GM12865 (cell line): ENCODE measurements at places on chromosomes 7 and 10.

DNA sequence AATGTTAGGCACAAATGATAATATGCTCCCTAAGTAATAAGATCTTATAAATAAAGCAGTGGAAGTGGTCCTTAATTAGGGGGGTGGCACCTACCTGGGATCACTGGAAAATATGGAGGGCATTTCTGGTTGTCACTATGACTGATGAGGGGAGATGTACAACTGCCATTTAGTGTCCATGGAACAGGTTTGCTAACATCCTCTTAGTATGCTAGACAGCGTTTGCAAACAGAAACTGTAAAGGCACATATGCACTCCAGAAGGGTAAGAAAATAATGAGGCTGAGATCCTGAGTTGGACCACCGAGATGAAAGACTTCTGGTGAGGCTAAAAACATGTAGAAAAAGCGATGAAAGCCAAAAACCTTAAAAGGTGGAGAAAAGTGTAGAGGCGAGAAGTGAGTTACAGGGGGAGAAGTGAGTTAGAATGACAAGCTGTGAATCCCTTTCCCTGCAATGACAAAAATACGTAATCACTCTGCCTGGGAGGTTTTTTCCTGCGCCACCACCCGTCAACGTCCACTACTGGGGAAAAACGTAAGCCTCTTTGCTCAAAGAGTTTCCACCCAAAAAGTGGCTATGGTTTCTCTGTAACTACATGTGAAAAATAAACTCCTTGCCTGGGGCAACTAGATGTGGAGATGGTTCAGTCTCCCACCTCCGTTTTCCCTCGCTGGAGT lies 767 bp downstream of the KRIT1 start:
- DNase-seq, result peak; percentile 25

DNA sequence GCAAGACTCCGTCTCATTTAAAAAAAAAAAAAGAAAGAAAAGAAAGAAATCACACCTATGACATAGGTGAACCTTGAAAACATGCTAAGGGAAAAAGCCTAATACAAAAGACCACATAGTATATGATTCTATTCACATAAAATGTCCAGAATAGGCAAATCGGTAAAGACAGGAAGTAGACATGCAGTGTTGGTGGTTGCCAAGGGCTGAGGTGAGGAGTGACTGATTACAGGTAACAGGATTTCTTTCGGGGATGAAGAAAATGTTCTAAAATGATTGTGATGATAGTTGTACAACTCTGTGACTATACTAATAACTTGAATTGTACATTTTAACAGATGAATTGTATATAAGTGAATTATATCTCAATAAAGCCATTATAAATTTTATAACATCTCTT lies 3.3 kb downstream of the XPNPEP1 start:
- DNase-seq, result no peak

GRCh38 chr7:915291-916218 lies 38.9 kb downstream of the ADAP1 start:
- DNase-seq, result no peak

- DNase-seq, result no peak
Observed at GRCh38 chr10:23037152-23037551, 58.2 kb upstream of the MSRB2 start.

DNA sequence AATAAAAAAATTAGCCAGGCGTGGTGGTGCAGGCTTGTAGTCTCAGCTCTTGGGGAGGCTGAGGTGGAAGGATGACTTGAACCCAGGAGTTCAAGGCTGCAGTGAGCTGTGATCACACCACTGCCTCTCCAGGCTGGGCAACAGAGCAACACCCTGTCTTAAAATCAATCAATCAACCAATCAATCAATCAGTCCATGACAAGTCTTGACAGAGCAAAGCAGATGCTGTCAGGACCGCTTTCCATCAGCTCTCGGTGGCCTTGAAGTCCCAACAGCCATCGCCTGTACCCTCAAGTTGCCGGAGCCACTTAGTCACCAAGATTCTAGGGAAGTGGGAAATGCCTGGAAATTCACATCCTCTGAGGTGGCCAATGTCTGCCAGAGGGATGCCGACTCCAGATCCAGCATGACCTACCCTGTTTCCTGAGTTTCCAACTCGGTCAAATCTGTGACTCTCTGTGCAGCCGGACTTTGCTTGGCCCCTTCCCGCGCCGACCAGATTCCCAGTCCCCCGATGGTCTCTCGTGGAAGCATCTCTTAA lies 871 bp upstream of the CCL24 start:
- no peak for DNase-seq

- DNase-seq, result no peak
Observed at GRCh38 chr10:4074545-4075407, 289.8 kb upstream of the KLF6 start.

DNA sequence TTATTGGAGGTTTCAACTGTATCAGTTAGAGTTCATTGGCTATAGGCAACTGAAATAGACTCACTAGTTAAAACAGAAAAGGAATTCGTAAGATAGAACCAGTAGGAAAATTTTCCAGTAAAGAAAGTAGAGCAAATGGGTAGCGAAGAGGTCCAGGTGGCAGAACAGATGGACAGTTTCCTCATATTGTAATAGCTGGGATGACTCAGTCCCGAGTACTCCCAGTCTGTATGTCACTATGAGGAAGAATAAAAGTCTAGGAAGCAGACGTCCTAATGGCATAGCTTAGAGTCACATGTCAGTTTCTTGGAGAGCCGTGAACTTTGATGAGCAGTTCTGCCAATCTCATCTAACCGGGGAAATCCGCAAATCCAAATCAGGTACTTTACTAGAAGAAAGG lies 95.3 kb downstream of the RNF32 start:
- no peak for DNase-seq

GRCh38 chr7:136012238-136012637 lies 35.1 kb upstream of the MTPN start:
- no peak for DNase-seq

- no peak for DNase-seq
Observed at GRCh38 chr7:23418046-23418445, 52.2 kb downstream of the IGF2BP3 start.

- peak; percentile 45 for DNase-seq
Observed at GRCh38 chr10:97234400-97234799, 48.6 kb upstream of the SLIT1 start.

GRCh38 chr7:30598121-30598876 lies 3.6 kb downstream of the GARS1 start:
- DNase-seq, result no peak

- DNase-seq, result no peak
Observed at GRCh38 chr10:33921970-33922605, 587.6 kb upstream of the NRP1 start.

DNA sequence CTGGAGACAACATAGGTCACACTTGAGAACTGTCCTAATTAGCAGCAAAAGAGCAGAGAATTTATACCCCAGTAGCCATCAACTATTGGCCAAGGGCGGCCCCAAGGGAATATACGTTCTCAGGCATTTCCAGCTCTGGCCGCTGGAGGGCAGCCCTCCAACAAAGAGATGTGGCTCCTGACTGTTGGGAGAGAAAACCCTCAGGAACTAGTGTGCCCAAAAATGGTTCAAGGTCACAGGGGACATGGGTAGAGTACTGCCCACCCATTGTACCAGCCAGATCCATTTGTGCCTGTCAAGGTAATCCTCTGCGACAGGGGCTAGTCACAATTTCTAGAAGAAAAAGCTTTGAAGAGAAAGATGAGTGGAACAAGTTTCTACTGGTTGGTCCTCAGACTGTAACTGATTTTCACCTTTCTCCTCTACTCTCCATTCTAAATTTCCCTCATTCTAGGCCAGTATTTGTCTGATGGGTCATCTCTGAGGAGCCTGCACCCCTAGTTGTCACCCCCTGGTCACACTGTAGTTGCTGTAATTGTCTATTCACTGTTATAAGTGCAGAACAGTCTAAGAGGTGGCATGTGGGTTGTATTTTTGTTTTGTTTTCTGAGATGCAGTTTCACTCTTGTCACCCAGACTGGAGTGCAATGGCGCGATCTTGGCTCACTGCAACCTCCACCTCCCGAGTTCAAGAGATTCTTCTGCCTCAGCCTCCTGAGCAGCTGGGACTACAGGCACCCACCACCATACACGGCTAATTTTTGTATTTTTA lies 14.7 kb upstream of the C7orf33 start:
- peak; percentile 72 for DNase-seq

- DNase-seq, result no peak
Observed at GRCh38 chr7:150586785-150587152, 19.6 kb downstream of the GIMAP4 start.

DNA sequence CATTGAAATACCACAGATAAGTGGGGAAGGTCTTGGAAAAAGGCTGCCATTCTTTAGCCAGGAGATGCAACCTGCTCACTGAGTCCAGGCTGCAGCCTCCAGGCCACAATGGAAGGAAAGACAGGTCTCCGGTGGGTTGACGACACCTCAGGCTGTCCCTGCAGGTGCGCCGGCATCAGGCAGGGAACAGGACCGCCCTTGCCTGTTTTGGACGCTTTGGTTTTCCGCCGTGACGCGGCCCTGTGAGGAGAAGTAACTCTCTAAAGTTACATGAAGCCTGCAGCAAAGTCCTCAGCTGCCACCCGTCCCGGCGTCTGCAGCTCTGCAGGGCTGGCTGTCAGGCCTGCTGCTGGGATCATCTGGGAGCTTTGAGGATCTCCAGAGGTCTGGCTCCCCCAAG lies 147.0 kb downstream of the WDR37 start:
- DNase-seq, result no peak

DNA sequence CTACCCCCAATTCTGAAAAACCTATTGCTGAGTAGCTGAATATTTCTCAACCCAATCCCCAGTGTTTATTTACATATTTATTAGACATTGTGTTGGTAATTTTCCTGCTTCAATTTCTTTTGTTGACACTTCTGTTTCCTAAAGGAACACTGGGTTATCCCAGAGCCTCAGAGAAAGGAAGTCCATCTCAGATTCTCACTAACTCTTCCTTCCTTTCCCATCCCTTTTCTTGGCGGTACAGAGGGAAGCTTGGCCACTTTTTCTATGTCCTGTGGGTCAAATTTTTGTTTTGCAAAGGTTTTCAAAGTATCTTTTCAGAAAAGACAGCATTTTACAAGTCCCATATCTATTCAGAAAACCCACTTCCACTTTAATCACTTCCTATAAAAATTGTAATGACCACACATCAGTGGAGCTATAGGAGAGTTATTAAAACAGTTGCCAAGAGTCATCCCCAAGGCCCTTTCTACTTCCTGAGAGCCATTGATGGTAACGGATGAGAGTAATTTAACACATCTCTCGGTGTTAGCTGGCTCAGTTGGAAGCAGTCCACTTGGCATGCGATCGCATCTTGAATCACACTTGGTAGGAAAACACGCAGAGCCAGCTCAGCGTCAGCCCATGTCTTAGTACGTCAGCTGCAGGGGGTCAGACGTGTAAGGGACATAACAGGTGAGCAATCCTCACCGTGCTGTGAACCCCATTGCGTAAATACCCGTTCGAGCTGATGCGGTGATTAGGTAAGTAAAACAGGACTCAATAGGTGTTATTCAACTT lies 231.1 kb upstream of the ADARB2 start:
- no peak for DNase-seq

DNA sequence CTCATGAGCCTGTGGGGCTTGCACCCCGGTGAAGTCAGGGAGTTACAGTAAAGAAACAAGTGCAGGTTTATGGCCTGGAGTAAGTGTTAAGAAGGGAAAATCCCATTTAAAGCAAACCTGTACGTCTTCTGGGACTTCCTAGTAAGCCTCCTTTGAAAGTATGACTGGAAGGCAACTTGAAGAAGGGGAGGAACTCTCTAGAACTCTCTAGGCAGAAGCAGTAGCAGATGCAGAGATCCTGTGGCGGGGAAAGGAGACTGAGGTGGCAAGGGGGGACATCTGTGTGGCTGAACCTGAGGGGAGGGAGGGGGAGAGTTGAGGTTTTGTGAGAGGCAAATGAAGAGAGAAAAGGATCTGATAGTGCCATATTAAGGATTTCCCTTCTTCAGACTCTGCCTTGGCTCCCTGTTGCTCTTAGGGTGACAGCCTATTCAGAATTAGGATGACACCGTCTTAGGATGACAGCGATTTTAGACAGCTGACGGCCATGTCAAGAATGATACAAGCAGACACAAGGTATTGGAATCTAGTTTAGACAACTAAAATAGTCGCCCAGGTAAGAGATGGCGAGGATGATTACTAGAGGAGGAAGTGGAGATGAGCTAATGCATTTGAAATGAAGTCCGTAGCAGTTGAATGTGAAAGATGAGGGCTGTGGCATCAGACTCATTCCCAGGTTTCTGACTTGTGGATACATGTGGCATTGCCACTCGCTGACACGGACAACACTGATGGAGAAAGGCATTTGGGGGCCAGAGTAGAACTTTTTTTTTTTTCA lies 29.0 kb downstream of the CUL1 start:
- DNase-seq, result no peak

DNA sequence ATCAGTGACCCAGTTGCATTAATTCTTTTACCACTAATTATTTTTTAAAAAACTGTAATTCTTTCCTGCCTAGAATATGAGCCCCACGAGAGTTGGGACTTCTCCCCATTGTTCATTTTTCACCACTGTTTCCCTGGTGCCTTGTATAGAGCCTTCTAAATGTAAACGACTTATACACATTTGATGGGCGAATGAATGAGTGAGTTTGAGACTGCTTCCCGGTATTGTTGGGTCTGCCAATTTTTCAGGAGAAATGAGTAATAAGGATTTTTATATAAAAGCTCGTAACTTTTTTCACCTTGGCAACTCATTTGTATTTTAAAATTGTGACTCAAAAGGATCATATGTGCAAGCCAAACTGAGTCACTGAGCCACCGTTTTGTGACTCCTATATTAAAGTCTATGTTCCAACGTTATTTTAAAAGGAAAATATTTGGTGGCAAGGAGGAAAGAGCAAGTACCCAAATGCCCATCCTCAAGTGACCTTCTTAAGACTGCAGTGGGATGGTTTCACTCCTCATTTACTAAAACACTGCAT lies 621.3 kb downstream of the KCNMA1 start:
- no peak for DNase-seq

DNA sequence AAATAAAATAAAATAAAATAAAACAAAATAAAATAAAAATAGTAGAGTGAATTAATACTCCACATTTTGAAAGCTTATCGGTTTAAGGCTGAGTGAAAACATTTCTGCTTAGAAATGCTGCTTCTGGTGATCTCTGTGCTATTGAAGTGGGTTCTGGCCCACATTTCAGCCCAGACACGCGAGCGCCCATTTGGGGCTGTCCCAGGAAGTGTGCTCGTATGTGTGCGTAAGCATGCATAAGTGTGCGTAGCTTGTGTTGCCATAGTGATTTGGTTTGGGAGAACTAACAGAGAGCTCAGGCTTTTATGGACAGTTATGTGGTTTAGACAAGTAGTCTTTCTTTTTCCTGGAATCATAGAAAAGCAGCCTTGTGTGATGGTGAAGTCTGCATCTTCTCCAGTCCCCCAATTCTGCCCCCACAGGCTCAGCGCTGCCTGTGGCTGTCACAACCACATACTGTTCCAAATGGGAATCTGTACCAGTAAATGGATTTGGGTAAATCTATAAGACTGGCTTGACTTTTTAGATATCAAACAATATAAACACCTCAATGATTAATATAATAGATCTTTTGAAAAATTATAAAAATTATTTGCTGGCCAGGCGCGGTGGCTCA lies 29.8 kb upstream of the PURB start:
- peak; percentile 59 for DNase-seq
